ENCODE measurements at places on chromosomes 6 and 20.
A peak's percentile ranks its signal among the peaks of the same experiment; 100 is the strongest.

DNA sequence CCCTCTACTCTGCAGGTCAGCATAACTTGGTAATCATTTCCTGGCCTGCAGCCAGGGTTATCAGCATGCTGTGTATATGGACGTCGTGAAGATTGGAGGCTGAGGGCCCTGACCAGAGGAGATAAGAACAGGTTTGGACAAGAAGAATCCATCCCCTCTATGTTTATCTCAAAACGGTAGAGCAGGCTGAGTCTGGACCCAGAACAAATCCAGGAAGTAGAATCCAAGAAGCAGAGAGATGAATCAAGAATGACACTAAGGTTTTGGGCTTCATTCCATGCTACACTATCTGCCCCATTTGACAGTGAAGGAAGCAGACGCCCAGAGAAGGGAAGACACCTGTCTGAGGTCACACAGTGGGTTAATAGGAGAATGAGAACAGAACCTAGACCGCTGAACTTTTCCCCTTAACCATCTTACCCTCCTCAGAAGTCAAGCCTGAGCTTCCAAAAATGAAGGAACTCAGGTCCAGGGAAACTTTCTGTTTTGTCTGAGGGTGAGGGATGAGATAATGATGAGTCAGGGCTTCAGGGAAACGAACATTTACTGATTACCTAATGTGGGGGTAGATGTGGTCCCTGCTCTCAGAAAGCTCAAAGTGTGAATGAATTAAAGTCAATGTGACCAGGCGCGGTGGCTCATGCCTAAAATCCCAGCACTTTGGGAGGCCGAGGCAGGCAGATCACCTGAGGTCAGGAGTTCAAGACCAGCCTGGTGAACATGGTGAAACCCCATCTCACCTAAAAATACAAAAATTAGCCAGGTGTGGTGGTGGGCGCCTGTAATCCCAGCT is 9.4 kb upstream of the COMMD7 start:
- no peak for DNase-seq

DNA sequence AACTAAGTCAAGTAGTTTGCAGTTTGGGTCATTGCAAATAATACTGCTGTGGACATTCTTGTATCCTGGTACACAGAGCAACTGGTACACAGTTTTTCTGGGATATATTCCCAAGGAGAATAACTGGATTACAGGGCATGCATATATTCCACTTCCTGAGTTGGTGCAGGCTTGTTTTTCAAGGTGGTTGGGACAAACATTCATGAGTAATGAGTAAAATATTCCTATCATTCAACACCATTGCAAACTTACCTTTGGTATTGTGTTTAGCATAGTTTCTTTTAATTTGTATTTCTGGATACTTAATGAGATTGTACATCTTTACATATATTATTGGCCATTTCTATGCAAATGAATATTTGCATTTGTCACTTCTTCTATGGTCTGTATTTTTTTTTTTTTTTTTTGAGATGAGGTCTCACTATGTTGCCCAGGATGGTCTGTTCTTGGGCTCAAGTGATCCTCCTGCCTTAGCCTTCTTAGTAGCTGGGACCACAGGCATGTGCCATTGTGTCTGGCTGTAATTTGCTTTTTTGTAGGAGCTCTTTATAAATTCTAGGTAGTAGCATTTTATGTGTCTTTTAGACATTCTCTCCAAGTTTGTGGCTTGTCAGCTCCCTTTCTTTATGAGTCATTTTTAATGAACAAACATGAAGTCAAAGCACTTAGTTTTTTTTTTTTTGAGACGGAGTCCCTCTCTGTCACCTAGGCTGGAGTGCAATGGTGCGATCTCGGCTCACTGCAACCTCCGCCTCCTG is 158.7 kb downstream of the SOX4 start:
- DNase-seq, result no peak

GRCh38 chr6:169702840-169703246 is 917 bp downstream of the C6orf120 start:
- no peak for DNase-seq

- peak; percentile 45 for DNase-seq
Measured at GRCh38 chr20:51542571-51543421, at the start of gene NFATC2. TSS of gene NFATC2 (minus strand) at chr20:51542719. CDS start at chr20:51542499, 220 bp downstream.

DNA sequence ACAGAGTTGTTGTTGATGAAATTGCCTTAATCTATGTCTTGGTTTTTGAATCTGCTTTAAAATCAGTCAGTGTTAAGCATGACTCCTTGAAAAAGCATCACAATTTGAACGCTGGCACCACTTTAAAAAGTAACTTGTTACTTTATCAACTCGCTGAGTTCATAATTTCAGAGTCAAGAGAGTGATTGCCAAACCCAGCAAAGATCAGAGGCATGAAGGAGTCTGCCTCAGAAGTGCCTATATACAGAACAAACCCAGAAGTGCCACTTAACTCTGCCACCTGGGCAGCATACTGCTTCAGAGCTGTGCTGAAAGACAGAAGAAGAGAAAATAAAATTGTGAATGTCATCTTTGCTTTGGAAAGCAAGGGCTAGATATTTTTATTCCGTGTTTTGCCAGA is 73.6 kb upstream of the HCRTR2 start:
- DNase-seq, result no peak

- no peak for DNase-seq
Measured at GRCh38 chr20:57265336-57265996, 975 bp downstream of the BMP7 start.

DNA sequence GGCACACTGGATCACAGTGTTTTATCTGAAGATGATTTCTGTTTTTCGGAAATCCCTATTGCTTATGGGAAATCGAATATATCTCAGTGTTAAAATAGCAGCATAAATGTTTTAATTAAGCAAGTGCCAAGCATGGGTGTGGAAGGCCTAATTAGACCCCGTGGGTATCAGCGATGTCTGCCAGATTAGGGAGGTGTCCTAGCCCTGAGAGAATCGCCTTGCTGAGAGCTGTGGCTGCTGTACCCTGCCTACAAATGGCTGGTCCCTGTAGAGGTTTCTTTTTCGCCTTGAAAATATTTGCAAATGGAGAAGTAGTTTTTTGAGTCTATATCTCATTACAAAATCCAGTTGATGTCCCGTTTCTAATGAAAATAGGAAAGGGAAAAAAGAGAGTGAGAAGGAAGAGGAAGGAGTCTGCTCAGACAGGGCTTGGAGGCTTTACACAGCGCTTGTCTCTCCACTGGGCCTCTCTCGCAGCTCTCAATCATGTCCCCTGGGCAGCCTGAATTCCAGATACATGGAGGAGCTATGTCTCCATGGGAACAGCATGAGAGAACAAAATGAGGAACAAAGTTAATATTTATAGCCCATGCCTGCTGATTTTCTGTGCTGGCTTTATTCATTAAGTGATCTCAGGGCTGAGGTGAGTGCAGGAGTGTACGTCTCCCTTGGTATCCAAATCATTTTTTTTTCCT is 35.2 kb upstream of the BCLAF1 start:
- no peak for DNase-seq

GRCh38 chr6:130575971-130576370 is 210.2 kb downstream of the TMEM200A start:
- DNase-seq, result peak; percentile 73

- DNase-seq, result no peak
Measured at GRCh38 chr6:144365271-144365670, 80.1 kb downstream of the UTRN start.

DNA sequence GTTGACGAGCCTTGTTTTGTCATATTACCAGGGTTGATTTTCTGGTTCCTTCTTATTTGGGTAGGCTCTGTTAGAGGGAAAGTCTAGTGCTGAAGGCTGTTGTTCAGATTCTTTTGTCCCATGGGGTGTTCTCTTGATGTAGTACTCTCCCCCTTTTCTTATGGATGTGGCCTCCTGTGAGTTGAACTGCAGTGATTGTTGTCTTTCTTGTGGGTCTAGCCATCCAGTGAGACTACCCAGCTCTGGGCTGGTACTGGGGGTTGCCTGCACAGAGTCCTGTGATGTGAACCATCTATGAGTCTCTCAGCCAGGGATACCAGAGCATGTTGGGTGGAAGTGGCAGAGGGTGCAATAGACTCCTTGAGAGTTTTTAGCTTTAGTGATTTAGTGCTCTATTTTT is 680.6 kb downstream of the RFPL4B start:
- DNase-seq, result no peak

GRCh38 chr20:52031563-52032303 is 159.8 kb downstream of the ZFP64 start:
- DNase-seq, result peak; percentile 51

- DNase-seq, result no peak
Measured at GRCh38 chr6:24631671-24632070, 14.3 kb downstream of the KIAA0319 start.

- DNase-seq, result no peak
Measured at GRCh38 chr6:39887692-39888450, 46.4 kb downstream of the MOCS1 start.

DNA sequence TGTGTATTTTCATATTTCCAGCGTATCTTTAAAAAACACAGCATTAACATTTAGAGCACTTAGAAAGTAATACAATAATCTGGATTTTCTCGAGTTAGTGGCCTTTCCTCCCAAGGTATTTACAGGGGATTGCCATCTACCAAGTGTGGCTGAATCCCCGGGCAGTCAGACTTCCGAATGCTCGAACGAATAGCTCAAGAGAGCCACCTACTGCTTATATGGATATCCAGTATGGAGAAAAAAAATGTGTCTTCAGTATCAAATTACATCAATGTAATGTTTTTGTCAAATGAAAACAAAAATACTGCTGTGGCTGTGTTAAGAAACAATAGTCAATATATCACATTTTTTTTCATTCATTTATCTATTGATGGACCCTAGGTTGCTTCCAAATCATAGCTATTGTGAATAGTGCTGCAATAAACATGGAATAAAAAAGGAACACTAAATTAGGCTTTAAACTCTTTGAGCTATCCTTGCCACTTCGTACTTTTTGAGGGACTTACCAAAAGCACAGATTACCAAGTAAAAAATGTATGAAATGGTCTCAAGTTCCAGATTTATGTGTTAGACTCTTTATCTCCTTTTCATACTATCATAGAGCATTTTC is 654.5 kb upstream of the PTCHD4 start:
- DNase-seq, result no peak

GRCh38 chr20:62603021-62603906 is 39.0 kb upstream of the SLCO4A1 start:
- peak; percentile 27 for DNase-seq

DNA sequence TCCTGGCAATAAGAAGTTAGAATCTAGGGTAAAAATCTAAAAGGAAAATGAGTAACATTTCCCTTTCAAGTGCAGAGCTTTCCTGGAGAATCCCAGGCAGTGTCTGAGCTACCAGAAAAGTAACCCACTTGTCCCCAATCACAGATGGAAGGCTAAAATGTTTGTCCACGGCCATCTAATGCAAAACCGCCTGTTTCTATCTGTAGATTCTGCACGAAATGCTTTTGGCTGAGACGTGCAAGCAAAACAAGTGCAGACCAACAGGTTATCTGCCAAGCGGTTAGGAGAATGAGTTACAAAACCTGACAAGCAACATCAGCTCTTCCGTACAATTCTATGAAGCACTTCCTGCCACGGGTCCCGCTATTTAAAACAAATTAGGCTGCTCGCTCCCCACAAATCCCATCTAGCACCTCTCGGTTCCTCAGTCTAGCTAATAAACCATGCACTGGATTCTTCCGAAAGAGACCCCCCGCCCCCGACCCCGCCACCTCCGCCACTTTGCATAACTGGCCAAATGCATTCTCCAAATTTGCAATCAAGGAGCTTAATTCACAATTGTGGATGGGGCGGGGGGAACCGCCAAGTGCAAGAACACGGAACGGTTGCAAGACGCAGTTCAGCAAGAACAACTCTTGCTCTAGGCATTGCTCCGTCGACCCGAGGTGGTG is 1.4 kb downstream of the ELOVL5 start:
- peak; percentile 58 for DNase-seq

- DNase-seq, result no peak
Measured at GRCh38 chr6:42688281-42688680, 34.1 kb downstream of the PRPH2 start.

DNA sequence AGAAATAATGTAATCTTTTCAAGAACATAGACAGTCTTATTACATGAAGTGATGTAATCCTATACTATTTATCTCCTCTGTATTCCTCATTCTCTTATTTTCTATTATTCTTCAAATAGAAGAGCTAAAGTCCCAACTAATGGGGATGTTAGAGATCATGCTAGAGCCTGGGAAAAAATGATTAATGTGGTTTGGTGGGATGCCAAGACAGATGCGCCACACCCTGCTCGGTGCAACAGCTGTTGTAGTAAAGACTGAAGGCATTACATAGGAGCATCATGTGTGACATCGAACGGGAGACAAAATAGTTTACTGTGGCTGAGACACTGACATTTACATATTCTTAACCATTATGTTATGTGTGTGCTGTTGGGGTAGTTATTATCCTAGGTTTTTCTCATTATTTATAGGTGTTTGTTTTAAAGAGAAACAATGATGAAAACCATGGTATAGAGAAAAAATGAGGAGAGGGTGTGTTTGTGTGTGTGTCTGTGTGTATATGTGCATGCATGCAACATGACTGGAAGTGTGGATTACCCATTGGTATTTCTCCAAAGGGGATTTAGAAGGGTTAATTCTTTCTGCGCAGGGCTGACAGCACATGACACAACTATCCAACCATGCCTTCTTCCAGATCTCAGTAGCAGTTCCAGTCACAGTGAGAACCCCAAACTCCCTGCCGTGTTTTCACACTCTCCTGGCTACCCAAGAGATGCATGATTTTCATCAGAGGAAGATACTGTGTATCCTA is 155.3 kb downstream of the EYA4 start:
- DNase-seq, result no peak

DNA sequence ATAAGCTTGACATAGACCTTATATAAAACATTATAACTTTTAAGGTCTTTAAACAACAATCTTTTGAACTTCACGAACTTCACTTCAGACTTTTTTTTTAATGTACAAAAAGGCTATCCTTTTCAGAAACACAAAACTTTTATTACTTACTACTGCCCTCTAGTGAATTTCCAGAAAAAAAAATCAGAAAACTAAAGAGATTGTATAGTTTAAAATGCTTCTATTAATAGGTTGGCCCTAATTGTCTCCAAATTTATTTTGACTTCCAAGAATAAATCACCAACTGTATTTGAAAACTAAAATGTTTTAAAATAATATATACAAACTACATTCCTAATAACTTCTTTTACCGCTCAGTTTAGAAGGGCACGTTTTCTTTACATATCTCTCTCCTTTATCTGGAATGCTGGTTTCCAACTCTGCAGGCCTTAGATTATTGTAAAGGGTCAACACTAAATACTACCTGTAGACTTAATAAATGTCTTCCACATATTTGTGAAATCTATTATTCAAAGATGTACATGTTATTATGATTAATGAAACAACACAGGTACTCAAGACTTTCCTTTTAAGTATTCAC is 66.8 kb downstream of the LMBRD1 start:
- peak; percentile 10 for DNase-seq

DNA sequence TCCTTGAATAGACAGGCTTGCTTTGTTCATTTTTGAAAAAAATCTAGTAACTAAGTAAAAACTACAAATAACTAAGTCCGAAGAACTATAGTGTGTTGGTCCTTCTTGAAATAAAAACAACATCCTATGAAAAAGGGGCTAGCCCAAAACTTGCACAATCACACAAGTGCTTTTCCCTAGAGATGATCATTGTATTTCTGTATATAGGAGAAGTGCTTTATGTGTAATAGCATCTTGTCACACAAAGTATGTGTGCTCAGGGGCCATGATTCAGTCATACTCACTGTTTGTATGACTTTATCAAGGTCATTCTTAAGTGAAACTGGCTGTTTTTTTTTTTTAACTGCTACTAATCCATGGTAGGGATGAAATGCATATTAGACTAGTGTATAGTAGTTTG is 179.8 kb downstream of the DTNBP1 start:
- no peak for DNase-seq

Measured in CD4-positive, alpha-beta T cell treated with Interleukin-4 for 4 hours (primary cell).